Tongue (tissue), 3 donors: ENCODE measurements at places on chromosomes 3 and 15.

DNA sequence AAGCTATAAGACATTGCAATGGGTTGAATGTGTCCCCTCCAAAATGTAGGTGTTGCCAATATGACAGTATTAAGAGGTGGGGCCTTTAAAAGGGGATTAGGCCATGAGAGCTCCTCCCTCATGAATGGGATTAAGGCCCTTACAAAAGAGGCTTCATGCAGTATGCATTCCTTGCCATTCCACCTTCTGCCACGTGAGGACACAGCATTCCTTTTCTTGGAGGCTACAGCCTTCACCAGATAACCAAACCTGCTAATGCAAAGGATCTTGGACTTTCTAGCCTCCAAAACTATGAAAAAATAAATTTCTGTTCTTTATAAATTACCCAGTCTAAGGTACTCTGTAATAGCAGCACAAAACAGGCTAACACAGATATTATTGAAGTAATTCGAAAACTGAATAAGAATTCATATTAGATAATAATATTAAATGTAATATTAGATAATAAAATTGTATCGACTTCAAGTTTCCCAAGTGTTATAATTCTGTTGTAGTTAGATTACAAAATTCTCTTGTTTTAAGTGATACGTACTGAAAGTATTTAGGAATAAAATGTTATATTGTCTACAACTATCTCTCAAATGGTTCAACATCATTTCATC is 29.4 kb upstream of the ATP8B4 start:
- peak; percentile 36 for DNase-seq

DNA sequence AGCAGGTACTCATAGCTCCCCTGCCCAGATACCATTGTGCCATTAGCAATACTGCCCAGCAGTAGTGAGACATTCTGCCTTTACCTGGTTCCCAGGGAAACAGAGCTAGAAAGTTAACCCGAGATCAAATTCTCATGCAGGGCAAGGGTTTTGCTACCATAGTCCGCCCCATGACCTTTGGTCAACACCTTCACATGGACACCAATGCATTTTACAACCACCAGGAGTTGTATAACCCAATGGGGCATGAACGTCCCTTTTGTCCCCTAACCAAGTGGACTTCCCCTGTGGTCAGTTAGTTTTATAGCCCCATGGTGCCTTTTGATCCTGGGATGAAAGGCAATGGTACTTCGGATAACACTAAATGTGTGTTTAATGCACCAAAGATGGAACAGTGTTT is 151.7 kb upstream of the IQSEC1 start:
- DNase-seq: no peak

- peak; percentile 56 for DNase-seq
These were observed 503 bp downstream of the HLTF start for GRCh38 chr3:149085828-149086231.

DNA sequence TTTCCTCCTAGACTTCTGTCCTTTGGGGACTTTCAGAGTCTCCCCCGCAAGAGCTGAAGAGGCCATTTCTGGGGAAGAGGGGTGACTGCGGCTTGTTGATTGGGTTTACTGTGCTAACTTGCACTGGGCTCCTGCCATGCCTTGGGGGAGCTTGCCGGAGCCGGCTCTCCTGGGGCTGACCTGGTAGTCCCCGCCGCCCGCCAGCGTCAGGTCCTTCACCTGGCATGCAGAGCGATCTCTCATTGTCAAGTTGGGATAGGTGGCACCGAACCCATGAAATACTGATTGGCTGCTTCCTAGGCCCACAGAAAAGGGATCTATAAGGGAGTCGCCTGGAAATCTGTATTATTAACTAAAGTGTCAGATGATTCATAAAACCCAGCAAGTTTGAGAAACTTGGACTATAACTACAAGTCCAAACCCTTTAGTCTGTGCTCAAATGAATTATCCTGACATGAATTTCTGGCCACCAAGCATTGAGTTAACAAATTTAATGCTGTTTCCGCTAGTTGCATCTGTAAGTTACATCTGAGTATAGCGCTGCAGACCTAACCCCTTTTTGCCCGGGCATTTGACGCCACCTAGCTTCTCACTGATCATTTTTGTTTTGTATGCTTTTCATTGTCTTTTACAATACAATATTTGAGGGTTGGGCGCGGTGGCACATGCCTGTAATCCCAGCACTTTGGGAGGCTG is 607 bp upstream of the IMP3 start:
- peak; percentile 64 for DNase-seq

DNA sequence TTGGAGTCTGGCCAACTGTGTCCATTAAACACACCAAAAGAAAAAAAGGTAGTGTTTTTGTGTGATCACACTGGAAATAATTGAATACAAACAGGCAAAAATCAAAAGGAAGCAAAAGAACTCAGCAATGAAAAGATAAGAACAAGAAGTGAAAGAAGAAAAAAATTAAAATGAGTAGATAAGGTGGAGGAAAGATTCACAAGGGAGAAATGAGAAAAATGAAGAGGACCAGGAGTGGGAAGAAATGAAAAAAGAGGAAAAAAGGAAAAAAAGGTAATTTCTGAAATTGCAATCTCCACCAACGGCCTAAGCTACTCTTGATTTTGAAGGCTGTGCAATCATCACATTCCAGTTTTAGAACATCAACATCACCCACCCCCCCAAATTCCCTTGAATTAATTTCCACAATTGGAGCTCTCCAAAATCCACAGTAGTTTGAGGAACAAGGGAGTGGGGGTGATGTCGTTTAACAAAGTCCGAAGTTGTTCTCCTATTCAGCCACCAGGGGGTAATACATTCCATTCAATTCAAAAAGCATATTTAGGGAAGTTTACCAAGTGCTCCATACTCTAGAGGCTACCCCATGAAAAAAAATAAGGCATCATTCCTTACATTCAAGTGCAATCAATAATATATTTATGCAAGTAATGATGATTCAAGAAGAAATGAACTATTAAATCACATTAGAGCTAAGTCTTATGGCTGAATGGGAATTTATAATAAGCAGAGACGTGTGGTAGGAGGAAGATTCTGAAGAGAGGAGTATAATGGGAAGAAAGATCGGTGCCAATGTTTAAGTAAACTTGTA is 37.4 kb downstream of the ZNF860 start:
- peak; percentile 72 for DNase-seq

DNA sequence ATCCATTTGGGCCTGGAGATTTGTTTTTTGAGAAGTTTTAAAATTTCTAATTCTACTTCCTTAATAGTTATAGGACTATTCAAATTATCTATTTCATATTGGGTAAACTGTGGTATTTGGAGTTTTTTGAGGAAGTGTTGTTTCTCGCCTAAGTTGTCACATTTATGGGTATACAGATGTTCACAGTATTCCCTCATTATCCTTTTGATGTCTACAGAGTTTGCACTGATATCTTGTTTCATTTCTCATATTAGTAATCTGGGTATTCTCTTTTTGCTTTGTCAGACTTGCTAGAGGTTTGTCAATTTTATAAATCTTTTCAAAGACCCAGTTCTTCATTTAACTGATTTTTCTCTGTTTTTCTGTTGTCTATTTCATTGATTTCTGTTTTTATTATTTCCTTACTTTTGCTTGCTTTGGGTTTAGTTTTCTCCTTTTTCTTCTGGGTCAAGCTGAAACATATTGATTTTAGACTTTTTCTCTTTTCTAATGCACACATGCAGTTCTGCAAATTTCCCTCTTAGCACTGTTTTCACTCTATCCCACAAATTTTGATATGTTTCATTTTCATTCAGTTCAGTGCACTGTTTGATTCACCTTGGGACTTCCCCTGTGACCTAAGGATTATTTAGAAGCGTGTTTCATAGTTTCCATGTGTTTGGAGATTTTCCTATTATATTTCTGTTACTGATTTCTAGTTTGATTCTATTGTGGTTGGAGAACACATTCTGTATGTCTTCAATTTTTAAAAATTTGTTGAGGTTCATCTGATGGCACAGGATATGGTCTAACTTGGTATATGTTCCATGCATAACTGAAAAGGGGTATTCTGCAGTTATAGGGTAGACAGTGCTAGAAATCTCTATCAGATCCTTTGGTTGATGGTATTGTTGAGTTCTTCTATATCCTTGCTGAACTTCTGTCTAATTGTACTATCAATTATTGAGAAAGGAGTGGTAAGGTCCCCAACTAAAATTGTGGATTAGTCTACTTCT is 79.6 kb downstream of the SUMF1 start:
- no peak for DNase-seq

DNA sequence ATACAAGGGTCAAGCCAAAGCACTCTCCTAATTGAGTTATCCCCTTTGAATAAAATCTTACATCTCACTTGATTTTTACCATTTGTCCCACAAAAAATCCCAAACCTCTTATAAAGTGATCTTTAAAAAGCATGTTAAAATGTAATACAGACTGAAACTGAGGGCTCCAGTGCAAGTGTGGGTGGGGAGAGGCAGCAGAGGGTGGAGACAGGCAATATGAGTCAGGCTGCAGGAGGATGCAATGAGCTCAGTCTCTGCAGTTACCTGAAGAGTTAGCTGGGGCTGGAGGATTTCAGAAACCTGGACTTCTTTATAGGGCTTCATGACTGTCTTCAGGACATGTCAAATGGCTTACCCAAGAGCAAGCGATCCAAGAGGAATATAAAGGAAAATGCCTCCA is 14.2 kb upstream of the COLQ start:
- no peak for DNase-seq

- DNase-seq: peak; percentile 70
These were observed 18.0 kb downstream of the ZNF148 start for GRCh38 chr3:125357032-125357658.
